NCI-H2081 (cell line): ENCODE measurements at places on chromosomes 16 and 17.

DNA sequence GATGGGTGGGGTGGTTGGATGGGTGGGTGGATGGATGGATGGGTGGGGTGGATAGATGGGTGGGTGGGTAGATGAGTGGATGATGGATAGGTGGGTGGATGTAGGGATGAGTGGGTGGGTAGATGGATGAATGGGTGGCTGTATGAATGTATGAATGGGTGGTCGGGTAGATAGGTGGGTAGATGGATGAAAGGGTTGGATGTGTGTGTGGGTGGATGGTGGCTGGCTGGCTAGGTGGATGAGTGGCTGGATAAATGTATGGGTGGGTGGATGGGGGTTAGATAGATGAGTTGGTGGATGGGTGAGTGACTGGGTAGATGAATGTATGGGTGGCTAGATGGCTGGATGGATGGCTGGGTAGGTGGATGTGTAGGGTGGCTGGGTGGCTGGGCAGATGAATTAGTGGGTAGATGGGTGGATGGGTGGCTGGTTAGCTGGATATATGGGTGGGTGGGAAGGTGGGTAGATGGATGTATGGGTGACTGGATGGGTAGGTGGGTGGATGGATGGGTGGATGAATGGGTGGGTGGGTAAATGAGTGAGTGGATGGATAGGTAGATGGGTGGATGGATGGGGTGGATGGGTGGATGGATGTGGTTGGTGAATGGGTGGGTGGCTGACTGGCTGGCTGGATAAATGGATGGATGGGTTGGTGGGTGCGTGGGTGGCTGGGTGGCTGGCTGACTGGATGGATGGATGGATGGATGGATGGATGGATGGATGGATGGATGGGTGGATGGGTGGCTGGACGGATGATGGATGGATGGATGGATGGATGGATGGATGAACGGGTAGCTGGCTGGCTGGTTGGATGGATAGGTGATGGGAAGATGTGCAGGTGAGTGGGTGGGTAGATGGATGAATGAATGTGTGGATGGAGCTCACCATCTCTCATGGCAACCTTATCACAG lies 18.9 kb upstream of the GOSR2 start:
- DNase-seq = no peak

DNA sequence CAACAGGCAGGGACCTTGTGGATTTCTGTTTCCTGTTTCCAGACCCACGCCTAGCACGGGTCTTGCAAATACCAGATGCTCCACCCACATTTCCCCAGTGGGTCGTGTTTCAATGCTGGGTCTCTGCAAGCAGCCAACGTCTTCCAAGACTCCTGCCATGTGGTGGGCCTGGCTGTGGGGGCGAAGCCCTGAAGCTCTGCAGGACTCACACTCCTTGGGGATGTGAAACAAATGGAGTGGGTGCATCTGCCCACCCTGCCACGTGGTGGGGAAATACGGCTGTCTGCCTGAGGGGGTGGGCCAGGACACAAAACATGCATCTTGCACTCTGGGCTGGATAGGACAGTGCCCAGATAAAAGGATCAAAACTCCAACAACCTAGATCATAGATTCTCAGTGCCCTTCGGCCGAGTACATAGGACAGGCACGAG lies 32.6 kb downstream of the FA2H start:
- no peak for DNase-seq

DNA sequence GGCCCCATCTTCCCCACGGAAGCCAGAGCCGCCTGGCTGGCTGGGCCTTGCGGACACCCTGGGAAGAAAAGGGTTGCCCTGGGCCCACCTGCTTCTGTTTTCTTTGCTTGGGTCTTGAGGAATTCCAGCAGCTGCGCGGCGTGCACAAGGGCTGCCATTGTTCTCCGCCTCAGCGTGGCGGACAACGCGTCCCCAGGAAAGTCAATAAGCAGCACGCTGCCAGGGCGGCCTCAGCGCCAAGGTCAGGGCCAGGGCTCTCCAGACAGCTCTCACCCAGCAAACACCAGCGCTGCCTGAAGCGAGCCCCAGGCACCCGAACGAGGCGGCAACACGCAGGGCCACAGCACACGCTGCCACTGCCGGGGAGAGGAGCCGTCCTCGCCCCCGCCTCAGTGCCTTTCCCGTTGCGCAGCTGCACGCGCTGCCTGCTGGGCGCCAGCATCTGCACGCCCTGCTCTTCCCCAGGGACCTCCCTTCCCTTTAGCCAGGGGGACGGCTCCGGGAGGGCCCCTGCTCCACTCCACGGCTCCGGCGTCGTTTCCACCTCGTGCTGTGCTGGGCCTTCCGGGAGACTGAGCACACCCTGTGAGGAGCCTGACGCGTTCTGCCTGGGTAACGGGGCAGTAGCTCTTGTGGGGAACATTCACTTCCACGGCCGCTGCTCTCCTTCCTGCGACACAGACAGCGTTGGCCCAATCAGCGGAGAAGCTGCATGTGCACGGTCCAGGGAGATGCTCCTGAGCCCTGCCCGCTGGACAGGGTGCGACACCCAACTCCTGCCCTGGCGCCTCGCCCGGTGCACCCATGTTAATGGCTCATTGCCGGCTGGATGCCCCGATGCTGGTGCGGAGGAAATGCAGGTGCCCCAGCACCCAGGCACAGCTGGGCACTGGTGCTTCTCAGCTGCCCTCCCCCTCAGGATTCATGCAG lies 57.8 kb downstream of the LMF1 start:
- no peak for DNase-seq

GRCh38 chr17:55295411-55296170 lies 30.8 kb downstream of the HLF start:
- peak; percentile 57 for DNase-seq

DNA sequence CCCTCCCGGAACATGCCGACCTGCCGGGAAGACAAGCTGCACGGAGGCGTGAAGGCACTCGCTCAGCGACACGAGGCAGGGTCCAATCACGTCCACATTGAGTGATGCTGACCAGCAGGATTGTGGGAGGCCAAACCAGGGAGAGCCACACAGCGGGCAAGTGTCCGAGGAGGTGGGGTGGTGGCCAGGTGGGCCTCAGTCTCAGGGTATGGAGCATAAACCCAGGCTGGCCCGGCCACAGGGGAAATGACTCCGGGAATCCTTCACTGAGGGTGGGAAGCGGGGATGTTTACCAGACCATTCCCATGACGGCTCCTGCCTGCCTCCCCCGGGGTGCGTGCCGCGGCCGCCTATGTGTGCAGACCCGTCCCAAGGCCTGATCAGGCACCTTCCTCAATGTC lies 62.5 kb downstream of the RPH3AL start:
- DNase-seq = no peak

GRCh38 chr16:11748404-11749254 lies 6.0 kb upstream of the TXNDC11 start:
- DNase-seq = no peak

DNA sequence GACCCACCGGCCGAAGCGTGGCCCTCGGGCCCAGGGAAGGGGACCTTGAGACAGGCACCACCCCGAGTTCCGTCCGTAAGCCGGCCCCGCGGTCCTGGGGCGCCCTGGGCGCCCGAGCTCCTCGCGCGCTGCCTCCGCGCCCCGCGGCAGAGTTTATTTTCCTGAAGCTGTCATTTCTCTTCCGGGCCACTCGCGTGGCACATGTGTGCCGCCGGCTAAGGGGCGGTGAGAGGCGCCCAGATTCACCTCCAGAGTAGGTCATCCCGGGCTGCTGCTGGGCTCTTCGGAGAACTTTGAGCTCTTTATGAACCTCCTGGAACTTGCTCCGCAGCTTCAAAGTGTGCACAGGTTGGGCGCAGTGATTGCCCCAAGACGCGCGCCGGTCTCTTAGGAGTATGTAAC lies 489 bp downstream of the ZC3H18 start:
- no peak for DNase-seq

DNA sequence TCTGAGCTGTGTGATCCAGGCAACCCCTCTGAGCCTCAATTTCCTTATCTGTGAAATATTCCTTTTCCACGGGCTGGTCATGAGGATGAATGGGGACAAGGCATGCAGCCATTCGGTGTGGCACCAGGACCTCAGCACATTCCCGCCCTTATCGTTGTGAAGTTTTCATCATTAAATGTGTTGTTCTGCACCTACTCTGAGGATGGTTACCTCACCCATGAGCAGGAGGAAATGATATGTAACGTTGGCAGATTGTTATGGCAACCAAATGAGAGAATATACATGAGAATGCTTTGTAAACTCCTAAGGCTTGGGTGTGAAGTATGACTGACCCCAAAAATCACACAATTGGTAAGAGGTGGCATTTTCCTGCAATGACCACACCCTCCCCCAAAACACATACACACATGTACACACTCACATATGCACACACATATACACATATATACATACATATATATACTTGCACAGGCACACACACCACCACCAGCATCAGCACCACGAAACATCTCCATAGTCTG lies 39.5 kb downstream of the SMARCE1 start:
- DNase-seq = no peak

DNA sequence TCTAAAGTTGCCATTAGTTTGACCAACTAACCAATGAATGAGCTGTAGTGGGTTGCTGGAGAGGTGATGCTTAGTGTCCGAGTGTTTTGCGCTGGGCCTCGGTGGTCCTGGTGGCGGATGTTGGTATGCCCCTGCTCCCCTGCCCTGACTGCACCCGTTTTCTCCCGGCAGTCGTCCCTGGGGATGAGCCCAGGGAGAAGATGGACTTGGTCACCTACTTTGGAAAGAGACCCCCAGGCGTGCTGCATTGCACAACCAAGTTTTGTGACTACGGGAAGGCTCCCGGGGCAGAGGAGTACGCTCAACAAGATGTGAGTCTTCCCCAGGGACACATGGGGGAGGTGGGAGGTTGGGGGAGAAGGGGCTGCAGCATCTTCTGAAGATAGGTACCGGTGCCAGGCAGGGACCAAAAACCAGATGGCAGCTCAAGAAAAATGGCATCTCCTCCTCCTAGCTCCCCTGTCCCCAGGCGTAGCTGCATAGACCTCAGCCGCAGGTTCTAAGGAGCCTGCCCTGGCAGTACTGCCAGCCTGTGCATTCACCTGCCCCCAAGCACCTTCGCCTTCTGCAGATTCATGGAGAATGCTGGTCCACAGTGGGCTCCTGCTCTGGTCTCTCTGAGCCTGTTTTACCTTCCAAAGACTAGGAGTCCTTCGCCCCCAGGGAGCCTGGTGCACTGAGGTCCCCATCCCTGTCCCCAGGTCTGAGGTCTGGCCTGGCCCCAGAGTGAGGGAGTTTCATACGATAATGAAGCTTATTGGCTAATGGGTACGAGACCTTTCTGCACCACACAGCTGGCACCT lies 5.3 kb downstream of the CNP start:
- no peak for DNase-seq

- no peak for DNase-seq
Measured at GRCh38 chr17:40545660-40546059, 19.6 kb downstream of the CCR7 start.

DNA sequence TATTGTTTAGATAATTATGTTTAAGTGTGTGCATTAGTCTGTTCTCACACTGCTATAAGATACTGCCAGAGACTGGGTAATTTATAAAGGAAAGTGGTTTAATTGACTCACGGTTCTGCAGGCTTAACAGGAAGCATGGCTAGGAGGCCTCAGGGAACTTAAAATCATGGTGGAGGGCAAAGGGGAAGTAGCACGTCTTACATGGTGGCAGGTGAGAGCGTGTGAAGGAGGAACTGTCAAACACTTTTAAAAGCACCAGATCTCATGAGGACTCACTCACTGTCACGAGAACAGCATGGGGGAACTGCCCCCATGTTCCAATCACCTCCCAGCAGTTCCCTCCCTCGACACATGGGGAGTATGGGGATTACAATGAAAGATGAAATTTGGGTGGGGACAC lies 203.5 kb upstream of the GOT2 start:
- no peak for DNase-seq

GRCh38 chr16:4393240-4393600 lies 21.6 kb downstream of the VASN start:
- DNase-seq = no peak

DNA sequence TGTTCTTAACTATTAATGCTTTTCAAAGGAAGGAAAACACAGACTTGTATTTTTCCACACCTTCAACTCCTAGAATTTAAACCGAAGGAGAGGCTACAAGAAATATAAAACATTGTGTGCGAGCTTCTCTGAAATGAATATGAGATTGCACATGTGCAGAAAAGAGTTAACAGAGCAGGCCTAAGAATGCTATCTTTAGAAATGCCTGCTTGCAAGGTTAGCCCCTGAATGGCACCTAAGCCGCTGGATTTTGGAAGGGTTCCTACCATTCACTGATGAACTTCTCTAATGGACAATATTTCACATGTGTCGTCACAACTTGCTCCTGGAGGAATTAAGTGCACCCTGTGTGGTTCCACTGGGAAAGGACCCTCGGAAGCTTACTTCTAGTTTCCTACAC lies 69.3 kb downstream of the FBXL20 start:
- no peak for DNase-seq

DNA sequence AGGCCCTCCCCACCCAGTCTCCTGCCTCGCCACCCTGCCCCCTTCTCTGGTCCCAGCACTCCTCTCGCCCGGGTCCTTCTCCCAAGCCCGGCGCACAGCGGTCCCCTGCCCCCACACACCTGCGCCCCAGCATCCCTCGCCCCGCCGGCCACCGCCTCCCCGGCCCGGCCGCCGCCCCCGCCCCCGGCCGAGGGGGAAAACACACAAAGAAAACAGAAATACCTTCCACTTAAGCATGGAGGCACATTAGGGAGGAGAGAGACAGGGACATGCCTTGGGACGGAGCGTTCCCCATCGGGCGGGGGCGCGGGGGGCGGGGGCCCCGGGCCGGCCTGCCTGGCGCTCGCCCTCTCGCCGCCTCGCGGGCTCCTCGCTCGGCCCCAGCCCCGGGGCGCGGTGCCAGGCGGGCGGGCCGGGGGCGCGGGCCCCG lies 326 bp downstream of the SRCIN1 start:
- DNase-seq = no peak

GRCh38 chr16:85983606-85984230 lies 84.8 kb downstream of the IRF8 start:
- no peak for DNase-seq

- no peak for DNase-seq
Measured at GRCh38 chr16:84367297-84367680, 1.0 kb upstream of the ATP2C2 start.

DNA sequence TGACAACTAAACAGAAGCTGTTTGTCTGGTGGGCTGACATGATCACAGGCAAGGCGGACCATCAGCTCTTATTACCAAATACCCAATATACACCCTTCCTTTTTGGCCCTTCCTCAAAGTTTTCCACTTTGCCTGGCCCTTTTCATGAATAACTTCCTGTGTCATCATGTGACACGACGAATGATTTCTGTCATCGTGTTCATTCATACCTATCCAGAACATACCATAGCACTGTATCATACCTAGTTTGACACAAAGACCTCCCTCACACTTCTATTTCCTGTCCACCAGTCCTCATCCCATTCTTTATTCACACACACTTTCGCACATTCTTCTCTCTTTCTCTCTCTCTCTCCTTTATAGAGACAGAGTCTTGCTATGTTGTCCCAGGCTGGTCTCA lies 131.8 kb downstream of the STX8 start:
- DNase-seq = no peak

GRCh38 chr17:4488989-4489595 lies 9.6 kb upstream of the SPNS2 start:
- no peak for DNase-seq
